ENCODE measurements at places on chromosomes 11 and 22.

GRCh38 chr11:123169821-123170220 lies 25.2 kb downstream of the CLMP start:
- DNase-seq: no peak

GRCh38 chr11:2305788-2306451 lies 4.1 kb downstream of the TSPAN32 start:
- peak; percentile 97 for DNase-seq

GRCh38 chr11:79940165-79940564 lies 499.3 kb upstream of the TENM4 start:
- no peak for DNase-seq

- peak; percentile 83 for DNase-seq
Observed at GRCh38 chr11:119975561-119976152, 162.3 kb downstream of the TRIM29 start.

- DNase-seq: peak; percentile 10
Observed at GRCh38 chr11:47395223-47396048, 13.0 kb upstream of the SLC39A13 start.

GRCh38 chr11:122341477-122341876 lies 225.5 kb upstream of the BLID start:
- DNase-seq: peak; percentile 60

DNA sequence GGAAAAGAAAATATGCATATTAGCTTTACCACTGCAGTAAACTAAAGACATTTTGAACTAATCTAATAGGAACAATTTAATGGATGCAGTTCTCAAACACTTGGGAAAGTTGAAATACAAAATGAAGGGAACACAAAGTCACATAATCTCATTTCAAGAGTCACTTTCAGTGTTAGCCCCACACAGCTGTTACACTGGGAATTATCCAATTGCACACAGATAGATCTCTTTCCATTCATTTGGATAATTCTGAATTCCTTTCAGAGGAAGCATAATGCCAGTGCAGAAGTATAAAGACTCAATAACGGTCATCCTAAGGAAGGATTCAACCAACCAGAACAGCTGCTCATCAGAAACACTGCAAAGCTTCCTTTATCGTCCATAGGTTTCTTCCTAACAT lies 173.3 kb downstream of the GRIA4 start:
- DNase-seq: peak; percentile 44

DNA sequence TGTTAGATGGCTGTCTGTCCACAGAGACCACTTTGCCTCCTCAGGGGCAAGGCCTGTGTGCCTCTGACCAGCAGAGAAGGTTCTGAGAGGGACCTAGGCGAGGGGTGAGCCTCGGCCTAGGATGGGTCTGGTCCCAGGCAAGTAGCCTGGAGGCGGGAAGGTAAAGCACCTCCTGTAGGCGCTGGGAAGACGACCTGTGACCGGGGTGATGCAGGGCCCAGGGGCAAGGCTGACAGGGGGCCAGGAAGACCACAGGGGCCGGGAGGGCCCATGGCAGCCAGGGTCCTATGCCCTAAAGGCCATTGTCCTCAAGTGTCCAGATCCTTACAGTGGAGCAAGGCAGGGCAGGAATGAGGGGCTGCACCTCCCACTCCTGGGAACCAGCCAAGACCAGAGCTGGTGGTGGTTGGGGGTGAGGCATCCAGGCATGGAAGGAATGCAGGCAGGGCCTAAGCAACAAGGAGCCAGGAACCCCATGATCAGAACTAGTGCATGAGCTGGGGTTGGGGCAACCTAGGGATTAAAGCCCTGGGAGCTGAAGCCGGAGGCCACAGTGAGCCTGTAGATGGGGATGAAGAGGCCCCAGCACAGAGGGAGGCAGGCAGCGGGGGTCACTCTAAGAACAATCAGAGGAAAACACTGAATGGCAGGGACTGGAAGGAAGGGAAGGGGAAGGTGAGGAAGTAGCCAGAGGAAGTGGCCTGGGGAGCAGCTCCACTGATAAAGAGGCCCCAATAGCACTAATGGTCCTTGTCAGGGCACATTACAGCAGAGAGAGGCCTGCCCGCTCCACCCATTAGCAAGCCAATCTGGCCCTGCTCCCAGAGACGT lies 32.9 kb upstream of the KLHL35 start:
- DNase-seq: no peak

DNA sequence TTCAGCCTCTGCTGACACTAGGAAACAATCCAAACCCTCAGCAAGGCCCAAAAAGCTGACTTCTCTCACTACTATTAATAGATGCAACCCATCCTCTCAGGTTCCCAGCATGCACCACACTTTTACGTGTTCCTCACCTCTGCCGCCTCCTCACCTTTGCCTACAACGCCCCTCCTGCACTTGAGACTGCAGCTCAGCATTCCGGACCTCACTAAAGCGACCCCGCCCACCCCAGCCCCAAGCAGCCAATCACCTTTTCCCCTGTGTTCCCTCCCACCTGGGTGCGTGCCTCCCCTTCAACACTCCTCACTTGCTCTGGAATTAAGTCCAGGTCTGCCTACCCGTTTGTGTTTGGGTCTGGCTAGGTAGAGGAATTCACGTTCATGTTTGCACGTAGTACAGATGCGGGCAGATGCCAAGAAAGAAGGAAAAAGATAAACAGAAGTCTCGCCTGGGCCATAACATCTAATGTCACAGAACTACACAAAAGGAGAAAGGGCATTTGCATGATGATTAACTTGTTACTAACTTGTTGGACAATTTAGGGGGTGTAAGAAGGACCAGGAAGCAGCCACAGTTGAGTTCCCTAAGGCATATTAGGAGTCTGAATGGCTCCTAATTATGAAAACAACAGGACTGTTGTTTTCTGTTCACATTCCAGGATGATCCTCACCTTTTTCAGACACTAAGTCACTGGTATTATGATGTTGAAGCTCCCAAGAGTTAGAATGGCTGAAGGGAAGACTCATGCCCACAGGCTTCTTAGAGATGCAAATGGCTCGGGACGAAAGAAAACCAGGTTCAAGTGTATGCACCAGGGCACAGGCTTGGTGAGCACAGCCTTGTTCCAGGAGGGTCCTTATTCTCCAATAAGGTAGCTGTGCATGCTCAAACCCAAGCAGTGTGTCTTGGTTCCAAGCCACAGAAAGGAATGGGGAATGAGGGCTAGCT lies 102.2 kb downstream of the MICAL3 start:
- DNase-seq: no peak

- no peak for DNase-seq
Observed at GRCh38 chr11:32701616-32702015, 92.8 kb downstream of the CCDC73 start.

DNA sequence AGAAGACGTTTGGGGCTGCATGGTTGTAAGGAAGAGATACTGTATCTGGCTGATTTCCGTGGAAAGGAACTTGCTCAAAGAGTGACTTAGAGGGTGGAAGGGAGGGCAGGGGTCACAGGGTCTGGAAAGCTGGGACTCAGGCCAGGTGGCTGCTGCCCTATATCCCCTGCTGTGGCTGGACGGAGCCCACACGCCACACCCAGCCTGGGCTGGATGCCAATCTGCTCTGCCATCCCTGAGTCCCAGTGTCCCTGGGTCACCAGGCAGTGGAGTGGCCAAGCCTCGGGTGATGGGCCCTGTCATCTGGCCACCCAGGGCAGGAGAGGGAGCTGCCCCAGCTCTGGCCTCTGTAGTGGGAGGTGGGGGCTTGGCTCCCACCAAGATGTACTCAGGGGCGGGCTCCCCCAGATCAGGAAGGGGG lies 26.5 kb upstream of the KRTAP5-7 start:
- DNase-seq: peak; percentile 28

GRCh38 chr11:69873166-69874077 lies 54.2 kb upstream of the FGF3 start:
- no peak for DNase-seq

DNA sequence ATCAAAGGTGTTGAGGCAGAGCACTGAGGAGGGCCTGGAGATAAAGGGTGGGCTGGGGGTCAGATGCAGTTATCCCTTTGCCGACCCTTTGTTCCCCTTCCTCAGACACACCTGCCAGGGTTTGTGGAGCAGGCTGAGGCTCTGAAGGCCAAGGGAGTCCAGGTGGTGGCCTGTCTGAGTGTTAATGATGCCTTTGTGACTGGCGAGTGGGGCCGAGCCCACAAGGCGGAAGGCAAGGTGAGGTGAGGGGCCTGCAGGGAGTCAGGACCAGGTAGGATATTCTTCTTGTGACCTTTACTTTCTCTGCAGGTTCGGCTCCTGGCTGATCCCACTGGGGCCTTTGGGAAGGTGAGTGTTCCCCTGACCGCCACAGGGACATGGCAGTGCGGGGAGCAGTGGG lies 2.6 kb downstream of the PRDX5 start:
- no peak for DNase-seq

GRCh38 chr11:64777449-64778222 lies 706 bp downstream of the SF1 start:
- peak; percentile 95 for DNase-seq

GRCh38 chr22:27144321-27144720 lies 486.9 kb downstream of the MIAT start:
- no peak for DNase-seq

- peak; percentile 58 for DNase-seq
Observed at GRCh38 chr11:64234647-64235379, 429 bp downstream of the VEGFB start.

GRCh38 chr11:102276783-102277182 lies 40.5 kb upstream of the BIRC3 start:
- DNase-seq: peak; percentile 20

GRCh38 chr11:1202154-1202775 lies 20.6 kb upstream of the MUC5B start:
- DNase-seq: no peak

DNA sequence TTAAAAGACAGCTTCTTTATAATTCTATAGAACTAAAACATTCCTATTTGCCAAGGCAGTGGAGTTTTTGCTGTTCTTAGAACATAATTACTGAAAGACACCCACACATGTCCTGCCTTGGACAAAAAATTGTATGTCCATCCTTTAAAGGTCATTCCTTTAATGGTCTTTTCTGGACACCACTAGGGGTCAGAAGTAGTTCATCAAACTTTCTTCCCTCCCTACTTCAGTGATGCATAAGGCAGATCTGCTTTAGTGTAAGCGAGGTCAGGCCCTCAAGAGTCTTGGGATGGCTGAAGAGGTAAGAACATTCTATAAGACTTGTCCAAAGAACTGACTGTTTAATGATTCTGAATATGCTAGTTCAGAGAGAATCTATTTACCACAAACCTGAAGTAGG lies 4.3 kb upstream of the OR51V1 start:
- peak; percentile 37 for DNase-seq

- no peak for DNase-seq
Observed at GRCh38 chr11:130062026-130062425, 7.7 kb upstream of the APLP2 start.

- DNase-seq: peak; percentile 98
Observed at GRCh38 chr11:45857961-45858474, 10.7 kb downstream of the CRY2 start.

GRCh38 chr11:126512741-126513715 lies 157.5 kb downstream of the ST3GAL4 start:
- DNase-seq: no peak

- DNase-seq: no peak
Observed at GRCh38 chr11:67516806-67517205, 6.4 kb downstream of the CABP2 start.

GRCh38 chr22:17787241-17787640 lies 13.0 kb upstream of the BID start:
- DNase-seq: peak; percentile 81

DNA sequence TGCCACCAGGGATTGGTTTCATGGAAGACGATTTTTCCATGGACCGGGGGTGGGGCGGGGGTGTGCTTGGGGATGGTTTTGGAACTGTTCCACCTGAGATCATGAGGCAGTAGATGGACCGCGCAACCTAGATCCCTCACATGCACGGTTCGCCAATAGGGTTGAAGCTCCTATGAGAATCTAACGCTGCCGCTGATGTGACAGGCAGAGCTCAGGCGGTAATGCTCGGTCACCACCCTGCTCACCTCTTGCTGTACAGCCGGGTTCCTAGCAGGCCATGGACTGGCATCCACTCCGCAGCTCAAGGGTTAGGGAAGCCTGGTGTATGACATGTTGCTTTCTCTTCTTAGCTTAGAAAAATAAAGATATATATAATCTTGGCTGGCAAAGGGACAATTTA lies 22.0 kb downstream of the RBX1 start:
- no peak for DNase-seq

DNA sequence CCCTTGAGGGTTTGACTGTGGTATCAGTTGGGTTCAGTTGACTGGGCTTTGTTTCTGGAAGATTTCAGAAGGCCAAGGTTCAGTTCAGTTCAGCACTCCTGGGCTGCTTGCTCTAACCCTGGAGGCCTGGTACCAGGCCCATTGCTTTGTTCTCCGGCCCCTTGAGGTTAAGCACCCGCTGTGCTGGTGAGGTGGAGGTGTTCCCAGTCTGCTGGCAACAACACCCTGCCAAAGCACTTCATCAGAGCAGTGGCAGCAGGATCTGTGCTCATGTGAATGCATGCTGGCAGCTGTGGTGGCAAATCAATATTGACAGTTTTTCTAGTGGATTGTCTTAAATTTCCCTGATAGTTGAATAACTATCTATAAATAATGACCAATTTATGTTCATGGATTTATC lies 3.8 kb upstream of the SCGB1D1 start:
- no peak for DNase-seq

- no peak for DNase-seq
Observed at GRCh38 chr11:70173018-70173417, 30.1 kb upstream of the FADD start.

DNA sequence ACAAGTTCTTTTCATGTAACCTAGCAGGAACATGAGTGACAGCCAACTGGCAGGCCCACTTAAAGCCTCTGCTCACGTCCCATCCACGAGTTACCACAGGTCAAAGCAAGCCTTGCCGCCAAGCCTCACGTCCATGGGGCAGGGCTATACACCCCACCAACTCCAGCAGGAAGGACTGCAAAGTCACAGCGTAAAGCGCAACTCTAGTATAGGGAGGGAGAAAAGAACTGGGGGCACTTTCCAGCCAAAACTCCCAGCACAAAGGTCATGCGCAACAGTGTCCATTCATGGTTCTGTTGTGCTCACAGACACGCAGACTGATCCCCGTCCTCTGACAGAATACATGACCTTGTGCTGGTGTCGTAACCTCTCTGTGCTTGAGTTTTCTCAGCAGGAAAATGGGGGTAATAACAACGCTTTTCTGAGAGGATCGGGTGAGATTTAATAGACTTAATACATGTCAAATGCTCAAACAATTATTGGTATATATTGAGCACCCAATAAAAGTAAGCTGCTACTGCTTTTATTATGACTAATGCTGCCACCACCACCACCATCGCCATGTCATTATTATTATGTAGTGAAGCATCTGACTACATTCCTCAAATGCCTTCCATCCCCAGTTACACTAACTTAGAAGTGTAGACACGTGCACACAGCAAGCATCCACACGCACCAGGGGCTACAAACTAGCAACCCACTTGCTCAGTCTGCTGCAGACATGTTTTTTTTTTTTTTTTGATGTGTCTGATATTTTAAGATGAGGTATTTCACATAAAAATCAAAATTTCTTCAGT lies 104.4 kb upstream of the PARVA start:
- DNase-seq: no peak
